ENCODE measurements at places on chromosomes 5 and 9.

GRCh38 chr9:130290291-130291181 lies 25.0 kb downstream of the HMCN2 start:
- DNase-seq, result no peak

GRCh38 chr5:102663749-102664530 lies 91.2 kb upstream of the PAM start:
- no peak for DNase-seq

GRCh38 chr9:8855046-8855445 lies 1055.5 kb upstream of the DMAC1 start:
- no peak for DNase-seq

- no peak for DNase-seq
Observed at GRCh38 chr9:27336829-27337228, 39.9 kb upstream of the EQTN start.

- DNase-seq, result no peak
Observed at GRCh38 chr5:79285285-79285684, 49.4 kb downstream of the JMY start.

DNA sequence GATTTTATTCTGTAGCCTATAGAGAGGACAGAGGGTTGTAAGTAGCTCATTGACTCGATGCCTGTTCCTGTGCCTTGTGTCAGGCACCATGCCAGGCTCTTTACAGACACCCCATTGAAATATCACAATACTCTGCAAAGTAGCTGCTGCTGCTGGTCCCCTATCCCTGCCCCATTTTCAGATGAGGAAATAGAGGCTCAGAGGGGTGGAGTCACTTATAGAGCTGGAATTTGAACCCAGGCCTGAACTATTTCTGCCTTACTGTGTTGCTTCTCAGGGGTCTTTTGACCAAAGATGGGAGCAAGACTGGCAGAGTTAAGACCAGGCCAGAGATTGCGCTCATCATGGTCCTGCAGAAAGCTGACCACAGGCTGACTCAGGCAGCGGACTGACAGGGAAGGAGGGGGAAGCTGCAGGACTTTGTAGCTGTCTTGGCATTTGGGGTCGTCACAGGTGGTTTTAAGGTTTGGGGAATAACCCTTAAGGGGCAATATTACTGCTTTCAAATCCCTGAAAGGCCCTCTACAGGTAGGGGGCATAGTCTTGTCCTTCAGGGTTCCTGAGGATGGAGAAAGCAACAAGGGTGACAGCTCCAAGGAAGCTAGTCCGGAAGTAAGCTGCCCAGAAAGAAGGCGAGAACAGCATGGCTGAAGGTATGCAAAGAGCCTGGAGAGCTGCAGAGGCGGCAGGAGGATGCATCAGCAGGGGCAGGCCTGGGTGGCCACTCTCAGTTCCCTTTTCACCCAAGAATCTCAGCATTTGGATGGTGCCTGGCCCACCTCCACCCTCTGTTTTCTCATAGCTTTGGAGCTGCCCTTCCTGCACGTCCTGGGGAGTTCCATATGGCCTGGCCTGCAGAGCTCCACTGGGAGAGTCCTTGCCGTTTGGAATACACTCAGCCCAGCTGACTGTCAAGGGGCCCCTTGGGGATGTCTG lies 18.3 kb upstream of the NDST1 start:
- no peak for DNase-seq

DNA sequence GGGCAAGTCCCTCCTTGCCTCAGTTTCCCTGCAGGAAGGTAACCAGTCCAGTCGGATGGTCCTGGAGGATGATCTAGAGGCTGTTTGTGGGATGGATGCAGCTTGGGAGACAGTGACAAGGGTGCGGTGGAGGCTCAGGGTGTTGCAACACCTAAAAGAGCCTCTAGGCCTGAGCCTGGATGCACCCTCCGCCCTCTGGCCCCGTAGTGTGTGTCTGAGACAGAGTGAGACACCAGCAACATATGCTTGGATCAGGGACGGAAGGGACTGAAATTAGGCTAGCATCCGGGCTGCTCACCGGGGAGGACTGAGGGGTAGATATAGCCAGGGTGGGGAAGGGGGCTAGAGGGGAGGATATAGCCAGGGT lies 1.1 kb downstream of the CRAT start:
- no peak for DNase-seq

DNA sequence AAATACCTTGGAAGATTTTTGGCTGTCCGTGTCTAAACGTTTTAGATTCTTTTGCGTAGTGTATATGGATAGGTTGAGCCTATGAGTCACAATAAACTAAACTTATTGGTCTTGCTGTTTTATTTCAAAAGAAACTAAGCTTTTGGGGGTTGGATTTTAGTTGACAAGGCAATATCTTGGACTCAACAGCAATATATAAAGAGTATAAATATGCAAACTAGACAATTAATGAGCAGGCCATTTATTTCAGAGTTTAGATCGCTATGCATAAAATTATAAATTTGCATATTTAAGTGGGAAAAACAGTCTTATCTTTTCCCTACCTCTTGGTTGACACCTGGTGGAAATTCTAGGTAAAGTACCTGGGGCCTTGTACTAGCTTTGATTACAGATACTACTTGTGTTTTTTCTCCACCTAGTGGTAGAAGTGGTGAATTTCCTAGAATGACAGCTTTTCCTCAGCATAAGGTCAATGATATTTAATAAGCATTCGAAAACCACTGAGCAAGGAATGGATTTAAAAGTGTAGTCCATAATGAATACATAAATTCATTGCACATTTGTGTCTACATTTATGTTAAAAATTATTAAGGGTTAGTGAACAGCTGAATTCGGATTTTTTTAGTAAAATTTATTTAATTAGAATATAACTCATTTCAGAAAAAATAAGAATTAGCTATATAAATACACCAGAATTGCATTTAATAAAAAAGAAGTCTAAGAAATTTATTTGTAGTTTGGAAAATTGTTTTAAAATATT lies 1.7 kb upstream of the ARRDC3 start:
- DNase-seq, result no peak

DNA sequence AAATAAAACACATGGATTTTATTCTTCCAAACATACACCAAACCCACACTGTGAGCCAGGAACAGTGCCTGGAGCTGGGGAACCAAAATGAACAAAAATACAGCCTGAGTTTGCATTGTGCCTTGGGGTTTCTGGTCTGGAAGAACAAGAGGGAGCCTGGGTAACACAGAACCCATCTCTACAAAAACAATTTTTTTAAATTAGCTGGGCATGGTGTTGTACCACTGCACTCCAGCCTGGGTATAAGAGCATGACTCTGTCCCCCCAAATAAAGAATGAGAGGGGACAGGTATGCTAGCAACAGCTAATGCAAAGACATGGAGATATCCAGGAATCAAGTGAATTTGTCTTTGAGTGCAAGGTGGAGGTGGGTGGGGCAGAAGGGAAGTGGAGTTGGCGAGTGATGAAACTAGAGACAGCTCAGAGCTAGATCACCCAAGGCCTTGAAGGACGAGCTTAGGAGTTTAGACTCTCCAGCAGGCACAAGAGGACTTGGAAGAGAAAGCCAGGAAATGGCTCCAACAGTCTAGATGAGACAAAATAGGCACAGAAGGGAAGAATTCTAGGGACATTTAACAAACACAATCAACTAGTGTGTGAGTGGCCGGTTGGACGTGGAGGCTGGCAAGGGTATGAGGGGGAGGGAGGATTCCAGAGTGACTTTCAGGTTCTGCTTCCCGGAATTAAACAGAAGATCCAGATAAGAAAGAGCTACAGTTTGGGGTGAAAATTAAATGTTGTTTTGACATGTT lies 47.4 kb downstream of the FNBP1 start:
- DNase-seq, result peak; percentile 23

GRCh38 chr5:133967698-133968203 lies 674 bp downstream of the C5orf15 start:
- DNase-seq, result no peak

- no peak for DNase-seq
Observed at GRCh38 chr5:149581931-149582768, 852 bp downstream of the ARHGEF37 start.

DNA sequence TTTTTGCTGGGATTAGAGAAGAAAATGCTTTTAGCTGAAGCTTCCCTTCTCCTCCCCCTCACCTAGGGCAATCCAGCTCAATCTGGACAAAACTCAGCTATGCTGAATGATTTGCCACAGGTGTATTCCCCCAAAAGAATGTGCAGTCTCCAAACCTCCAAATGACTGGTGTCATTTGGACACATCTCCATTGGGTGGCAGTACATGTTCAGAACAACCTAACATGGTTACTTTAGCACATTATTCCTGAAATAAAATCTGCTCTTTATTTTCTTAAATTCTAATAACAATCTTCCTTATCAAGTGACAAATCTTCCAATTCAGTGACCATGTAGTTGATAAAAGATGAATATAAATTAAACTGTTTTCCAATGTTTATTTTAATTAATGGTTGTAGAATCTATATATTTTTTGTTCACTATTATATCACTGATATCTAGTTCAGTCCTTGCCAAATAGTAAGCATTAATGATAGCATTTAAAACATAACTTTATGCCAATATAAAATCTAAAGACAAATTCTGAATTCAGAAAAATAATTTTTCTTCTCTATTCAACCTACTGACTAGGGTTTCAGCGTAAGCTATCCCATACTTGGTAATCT lies 61.3 kb upstream of the MOCS2 start:
- no peak for DNase-seq

DNA sequence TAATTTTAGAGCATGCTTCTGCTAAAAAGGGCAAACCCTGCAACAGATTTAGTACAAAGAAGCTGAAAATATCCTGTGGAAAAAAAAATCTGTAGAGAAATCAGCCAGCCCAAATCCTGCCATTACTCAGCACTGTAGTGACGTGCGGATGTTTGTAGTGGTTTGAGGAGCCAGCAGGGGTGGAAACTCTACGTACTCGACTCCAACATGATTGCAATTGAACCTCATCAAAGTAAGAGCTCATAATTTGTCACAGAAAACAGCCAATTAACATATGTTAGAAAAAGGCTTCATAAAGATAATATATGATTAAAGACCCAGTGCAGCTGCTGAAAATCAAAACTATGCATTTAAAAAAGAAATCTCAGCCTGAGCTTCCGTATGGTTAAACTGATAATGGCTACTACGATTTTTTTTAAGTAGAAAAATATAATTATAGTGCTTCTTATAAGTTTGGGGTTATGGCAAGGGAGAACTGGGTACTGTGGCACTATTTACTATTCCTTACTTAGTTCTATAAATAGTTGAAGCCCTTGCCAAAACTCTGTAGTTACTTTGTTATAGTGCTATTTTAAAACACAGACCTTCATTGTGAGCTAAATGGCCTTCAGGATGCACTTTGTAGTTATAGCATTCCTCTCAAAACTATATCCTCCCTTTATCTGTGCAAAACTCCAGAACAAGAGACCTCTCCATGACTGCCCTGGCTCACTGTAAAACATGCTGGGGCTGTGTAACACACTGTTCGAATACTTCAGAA lies 49.4 kb downstream of the MEF2C start:
- peak; percentile 21 for DNase-seq

GRCh38 chr5:95284572-95285408 lies at the start of gene MCTP1:
Gene MCTP1 (minus strand): TSS chr5:95285094.
- DNase-seq, result no peak

DNA sequence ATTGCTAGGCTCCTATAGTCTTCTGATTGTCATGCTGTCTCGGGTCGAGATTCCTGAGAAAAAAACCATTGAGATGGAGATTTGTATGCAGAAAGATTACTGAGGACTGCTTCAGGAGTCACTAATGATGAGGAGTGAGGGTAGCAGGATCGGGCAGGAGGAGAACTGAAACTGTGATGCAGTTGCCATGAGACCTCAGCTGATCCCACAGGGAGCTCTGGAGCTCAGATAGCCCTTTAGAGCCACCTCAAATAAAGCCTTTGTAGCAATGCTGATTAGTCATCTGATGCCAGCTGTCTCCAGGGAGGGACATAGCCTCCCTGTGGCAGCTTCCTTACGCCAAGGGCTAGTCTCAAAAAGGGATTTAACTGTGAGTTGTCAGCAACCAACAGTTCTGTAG lies 256.9 kb downstream of the DMAC1 start:
- no peak for DNase-seq

- DNase-seq, result no peak
Observed at GRCh38 chr5:149727336-149728035, 2.6 kb upstream of the PPARGC1B start.
